ENCODE measurements at places on chromosomes 11 and 22.
A peak's percentile ranks its signal among the peaks of the same experiment; 100 is the strongest.

DNA sequence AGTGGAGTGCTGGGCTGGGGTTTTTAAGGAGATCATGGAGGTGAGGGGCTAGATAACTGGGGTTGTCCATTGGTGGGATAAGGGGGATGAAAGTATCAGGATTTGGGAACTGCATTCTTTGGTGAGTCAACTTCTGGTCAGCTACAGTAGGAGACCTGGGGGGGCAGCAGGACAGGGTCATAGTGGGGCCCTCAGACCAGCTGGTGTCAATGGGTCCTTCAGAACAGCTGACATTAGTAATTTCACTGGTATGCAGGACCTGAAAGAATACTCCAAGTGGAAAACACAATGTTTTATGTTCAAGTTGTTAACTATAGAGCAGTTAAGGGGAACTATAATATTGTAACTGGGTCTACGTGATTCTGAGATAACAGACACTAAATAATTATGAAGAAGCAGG is 2.8 kb upstream of the TTC12 start:
- no peak for DNase-seq

DNA sequence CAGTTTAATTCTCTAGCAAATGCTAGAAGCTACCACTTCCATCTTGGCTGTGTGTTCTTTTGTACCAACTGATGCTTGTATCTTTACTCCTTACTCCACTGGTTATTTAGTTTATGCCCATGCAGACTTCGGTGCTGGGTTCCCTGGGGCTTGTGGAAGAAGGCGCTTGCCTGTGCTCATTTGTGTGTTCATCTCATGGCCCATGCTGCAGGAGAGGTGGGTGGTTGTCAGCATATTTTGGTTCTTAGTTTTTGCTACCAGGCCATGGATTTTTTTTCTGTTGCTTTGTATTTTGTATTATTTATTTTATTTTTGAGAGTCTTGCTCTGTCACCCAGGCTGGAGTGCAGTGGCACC is 22.4 kb downstream of the MICAL2 start:
- DNase-seq = no peak

GRCh38 chr22:20946080-20946986 is 20.7 kb upstream of the AIFM3 start:
- no peak for DNase-seq

DNA sequence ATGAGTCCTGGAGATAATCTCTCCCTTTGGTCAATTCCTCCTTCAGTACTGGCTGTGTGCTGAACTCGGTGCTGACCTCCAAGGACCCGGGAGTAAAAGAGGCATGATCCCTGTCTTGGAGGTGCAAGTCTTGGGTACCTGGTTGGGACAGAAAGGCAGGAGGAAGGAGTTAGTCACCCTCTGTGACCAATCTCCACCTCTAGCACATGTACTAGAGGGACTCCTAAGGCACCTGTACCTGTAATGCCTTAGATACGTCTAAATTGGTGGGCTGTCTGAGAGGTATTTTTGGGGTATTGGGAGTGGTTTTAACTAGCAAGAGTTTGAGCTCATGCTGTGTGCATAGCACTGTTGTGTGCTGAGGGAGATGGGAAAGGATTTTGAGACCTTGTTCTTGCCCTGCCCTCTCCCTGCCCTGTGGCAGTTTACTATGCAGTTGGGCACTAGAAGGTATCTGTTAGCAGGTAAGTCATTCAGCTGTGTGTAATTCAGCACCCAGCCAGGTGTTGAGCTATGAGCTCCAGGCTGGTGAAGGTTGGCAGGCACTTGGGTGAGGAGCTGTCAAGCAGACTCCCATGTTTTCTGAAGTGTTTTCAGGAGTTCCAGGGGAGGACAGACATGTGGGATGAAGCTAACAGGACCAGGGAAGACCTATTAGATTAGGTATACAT is 2.5 kb downstream of the PANX1 start:
- no peak for DNase-seq

- no peak for DNase-seq
These were observed 803 bp upstream of the IFT27 start for GRCh38 chr22:36776722-36777121.

GRCh38 chr22:43272301-43272700 is 70.9 kb downstream of the SCUBE1 start:
- DNase-seq = peak; percentile 26

DNA sequence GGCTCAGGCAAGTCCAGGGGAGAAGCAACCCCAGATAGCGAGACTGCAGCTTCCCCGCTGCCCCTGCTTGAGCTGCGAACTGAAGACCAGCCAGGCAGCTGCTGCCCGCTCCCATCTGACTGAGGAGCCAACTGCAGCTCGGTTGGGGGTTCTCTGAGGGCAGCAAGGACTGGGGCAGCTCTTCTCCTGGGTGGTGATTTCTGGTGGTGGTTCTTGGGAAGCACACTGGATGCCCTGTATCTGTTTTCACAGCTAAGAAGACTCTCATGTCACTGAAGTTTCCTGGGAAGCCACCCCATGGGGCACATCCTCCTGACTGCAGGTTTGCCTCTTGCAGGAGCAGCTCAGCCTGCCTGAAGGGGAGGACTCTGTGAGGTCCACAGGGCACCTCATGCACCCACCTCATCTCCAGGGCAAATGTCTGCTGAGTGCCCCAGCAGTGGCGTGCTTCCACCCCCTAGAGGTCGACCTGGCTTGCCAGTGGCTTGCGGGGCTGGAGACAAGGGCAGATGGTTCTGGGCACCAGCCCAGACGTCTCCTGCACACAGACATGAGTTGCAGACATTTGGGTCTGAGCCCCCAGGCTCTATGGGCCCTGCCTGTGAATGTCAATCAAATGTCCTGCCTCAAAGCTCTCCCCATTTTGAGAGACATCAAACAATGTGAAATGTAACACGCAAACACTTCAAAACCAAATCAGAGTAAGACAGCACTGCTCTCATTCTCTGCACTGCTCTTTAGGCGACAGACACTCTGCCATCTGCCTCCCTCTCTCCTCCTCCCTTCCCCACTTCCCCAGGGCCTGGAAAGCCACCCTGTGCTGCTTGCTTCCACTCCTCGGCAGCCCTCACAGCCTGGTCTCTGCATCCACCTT is 800.9 kb downstream of the BRD1 start:
- DNase-seq = no peak

- no peak for DNase-seq
These were observed 1.4 kb downstream of the FGF4 start for GRCh38 chr11:69773626-69774353.

DNA sequence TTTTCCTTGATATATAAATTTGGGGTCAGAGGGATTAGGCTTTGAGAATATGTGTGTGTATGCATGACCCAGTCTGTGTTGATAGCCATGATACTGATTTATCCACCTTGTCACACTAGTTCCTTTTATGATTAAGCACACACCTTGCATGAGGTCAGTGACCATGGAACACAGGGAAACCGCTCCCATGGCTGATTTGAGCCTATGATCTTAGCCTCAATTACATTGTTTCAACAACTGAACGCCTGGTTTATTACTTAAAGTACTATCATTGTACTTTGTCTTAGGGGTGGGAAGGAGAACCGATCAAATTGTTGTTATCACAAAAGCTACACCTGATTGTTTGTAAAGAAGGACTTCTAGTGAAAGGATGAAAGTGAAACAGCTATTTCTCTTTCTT is 70.7 kb downstream of the ARFGAP2 start:
- DNase-seq = no peak

DNA sequence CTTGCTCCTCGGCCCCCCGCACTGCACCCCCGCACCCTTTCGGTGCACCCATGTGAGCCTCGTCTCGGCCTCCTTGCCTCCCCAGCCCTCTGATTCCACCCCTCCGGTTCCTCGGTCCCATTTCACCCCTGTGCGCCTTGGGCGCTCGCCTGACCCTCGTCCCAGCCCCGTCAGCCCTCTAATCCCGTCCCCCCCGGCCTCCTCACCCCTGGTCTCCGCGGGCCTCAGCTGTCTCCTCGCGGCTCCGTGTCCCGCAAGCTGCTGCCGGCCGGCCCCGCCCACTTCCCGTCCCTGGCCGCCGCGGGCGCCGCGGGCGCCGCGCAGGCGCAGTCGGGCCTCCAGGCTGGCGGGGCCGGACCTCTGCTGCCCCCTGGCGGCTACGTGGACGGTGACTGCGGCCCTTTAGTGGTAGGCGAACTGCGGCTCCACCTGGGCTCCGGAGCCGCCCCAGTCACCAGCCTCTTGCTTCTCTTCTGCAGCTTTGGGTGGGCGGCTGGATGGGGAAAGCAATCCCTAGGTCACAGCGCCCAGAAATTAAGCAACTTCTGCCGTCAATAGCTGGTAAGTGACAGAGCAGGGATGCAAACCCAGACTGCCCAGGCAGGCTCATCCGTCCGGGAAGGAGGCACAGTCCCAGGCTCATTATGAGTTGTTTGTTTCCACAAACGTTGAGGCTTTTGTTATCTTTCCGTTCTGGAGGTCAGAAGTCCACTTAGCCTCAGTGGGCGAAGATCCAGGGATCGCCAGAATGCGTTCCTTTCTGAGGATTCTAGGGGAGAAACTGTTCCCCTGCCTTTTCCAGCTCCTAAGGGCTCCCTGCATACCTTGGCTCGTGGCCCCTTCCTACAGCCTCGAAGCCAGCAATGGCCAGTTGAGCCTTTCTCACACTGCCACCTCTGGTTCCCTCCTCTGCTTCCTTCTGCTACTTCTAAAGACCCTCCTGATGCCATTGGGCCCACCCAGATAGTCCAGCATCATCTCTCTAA is at the start of gene PPM1F:
TSS of gene PPM1F (minus strand) at position 263 of the 986 bp plus-strand sequence. CDS start 6,800 bp downstream, outside the sequence.
- DNase-seq = no peak

GRCh38 chr11:10481560-10482349 is 26.7 kb downstream of the AMPD3 start:
- no peak for DNase-seq

DNA sequence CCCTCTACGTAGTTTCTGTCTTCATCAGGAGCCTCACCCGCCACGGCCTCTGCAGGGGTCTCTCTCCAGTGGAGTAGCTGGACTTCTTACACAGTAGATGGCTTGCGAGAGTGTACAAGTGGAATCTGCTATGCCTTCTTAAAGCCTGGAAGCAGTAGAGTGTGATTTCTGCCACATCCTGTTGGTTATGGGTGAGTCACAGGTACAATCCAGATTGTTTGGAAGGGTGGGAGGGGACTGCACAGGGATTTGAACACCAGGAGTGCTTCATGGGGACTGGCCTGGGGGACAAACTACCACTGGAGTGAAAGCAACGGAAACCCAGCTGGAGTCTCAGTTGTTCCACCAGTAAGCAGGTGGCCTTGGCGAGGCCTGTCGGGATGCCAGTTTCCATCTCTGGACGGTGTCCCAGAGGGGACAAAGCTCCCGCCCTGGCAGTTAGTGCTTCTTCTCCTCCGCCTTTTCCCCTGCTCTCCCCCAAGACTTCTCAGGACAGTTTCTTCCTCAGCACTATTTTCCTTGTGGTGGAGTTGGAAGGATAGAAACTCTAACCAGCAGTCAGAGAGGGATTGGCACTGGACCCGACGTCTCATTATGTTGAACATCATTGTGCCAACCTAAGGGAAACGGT is 85.0 kb upstream of the RCN1 start:
- peak; percentile 73 for DNase-seq

- peak; percentile 50 for DNase-seq
These were observed 118.1 kb downstream of the BBOX1 start for GRCh38 chr11:27158456-27159334.

DNA sequence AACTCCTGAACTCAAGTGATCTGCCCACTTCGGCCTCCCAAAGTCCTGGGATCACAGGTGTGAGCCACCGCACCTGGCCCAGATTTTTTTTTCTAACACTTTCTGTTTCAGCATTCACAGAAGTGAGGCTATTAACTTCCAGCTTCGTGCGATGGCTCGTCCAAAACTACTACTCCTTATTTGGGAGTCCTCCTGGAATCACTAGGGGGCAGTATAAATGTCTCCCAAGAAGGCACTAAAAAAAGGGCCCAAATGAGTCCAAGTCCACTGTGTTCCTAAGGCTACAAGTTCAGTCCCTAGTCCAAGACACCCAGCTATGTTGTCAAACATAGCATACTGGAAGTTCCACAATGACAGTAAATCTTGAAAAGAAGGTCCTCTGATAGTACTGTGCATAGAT is 63.2 kb upstream of the BIRC3 start:
- DNase-seq = no peak

DNA sequence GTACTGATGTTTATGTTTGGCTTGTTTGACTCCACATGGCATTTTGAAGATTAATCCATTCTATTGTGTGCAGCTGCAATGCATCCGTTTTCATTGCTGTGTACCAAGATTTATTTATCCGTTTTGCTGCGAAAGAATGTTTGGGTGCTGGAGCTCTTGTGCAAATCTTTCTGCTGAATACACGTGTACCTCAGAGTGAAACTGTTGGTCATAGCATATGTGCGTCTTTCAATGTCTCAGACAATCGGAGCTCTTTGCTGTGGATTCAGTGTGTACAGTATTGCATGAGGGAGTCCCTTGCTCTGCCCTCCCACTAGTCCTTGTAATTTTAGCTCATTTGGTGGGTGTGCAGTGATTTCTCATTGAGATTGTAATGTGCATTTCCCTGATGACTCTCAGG is 545.4 kb downstream of the TBC1D22A start:
- no peak for DNase-seq

- no peak for DNase-seq
These were observed 55.7 kb downstream of the NCAM1 start for GRCh38 chr11:113016905-113017304.

DNA sequence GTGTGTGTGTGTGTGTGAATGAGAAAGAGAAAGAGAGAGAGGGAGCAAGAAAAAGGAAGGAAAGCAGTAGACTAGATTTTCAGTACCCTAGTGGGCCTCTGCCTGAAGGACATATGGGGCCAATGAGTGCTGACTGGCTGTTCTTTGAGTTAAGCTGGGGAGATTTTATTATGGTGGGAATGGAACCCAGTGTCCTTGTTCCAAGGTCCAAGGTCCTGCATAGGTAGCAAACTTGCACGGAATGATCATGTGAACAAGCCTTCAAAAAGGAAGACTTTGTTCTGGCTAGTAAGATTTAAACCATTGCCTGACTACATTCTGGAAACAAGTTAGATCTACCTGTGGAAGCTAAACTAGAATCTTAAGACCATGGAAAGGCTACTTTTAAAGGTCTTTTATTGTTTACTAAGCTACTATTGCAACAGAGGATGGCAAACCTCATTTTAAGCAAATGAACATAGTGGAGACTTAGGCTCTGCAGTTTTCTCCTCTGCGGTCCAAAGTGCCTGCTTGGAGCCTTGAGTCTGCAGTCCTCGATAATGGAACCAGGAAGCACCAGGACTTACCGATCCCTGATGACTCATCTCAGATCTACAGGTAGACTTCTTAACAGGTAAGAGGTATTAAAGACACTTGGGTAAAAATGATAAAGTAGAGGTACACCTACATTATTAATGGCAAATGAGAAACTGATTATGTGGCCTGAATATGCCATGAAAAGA is 10.2 kb upstream of the GRAMD1B start:
- DNase-seq = no peak

GRCh38 chr11:126355926-126356897 is 726 bp downstream of the ST3GAL4 start:
- DNase-seq = no peak
